ENCODE measurements at places on chromosomes 3 and 15.

DNA sequence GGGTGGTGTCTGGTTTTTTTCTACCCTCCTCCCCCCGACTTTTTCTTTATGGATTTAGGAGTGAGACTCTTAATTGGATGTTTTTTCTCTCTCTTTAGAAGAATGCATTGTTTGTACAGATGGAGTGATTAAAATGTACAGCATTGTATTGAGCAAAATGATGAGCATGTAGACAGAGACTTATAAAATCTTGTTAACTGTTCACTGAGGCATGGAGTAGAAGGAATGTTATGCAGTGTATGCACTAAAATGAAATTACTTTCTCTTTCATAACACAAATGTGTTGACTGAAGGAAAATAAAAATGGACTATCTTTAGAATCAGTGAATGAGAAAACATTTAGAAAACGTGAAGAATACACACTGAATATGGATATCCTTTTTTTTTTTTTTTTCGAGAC lies 39.8 kb downstream of the ZFAND6 start:
- DNase-seq, result no peak

- no peak for DNase-seq
Measured at GRCh38 chr3:50853936-50854335, 179.2 kb downstream of the DOCK3 start.

DNA sequence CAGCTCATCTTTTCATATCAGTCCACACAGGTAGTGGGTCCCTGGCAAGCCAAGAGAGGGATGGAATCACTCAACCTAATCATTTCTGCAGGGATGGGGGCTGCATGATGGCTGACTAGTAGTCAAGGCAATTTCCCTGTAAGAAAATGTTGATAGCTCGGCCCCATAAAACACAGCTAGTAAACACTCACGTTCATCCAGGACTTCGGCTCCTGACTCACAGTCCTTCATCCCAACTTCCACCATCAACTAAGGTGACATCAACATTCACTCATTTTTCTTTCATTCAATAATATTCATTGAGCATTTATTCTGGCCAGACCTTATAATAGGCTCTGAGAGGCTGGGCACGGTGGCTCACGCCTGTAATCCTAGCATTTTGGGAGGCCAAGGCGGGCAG lies 4.4 kb upstream of the ACAP2 start:
- no peak for DNase-seq

DNA sequence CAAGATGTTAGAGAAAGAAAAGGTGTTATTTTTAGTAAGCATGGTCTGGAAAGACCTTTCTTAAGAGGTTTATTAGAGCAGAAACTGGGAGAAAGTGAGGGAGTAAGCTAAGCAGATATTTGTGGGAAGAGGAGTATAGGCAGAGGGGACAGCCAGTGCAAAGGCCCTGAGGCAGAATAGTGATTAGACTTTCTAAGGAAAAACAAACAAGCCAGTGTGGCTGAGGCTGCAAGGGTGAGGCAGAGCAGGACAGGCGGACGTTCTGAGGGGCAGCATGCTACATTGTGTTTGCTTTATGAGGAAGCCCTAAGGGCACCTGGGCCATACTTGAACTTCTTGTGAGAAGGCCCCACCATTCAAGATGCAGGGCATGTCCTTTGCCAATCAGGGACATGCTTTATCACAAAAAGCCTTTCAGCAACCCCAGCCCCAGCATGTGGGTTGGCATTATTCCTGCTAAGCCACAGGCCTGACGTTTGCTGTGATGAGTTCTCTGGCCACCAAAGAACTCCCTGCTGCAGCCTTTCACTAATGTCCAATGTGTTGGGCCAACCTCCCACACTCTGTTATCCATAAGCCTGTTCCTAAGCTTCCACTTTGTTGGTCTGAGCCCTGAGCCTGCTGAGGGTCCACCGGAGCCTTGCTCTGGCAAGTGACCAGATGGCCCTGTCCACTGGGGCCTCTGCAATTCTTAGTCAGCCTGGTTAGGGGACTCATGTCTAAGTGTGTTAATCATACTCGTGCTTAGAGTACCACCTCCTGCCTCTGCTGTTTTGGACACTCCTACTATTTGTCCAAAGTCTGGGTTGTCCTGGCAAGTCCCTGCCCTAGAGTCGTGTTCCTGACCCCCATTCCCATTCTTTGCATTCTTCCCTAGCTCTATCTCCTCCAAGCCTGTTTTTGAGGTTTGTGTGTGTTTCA lies 209.9 kb upstream of the CTNNB1 start:
- DNase-seq, result no peak

GRCh38 chr3:88668180-88668579 lies 439.2 kb upstream of the EPHA3 start:
- no peak for DNase-seq
